Stimulated activated CD4-positive, alpha-beta T cell treated with anti-CD3 and anti-CD28 coated beads, Interleukin-1b, Interleukin-23, amount 100 ng/mL, for 48 hours (primary cell): ENCODE measurements at places on chromosomes 13 and 19.

DNA sequence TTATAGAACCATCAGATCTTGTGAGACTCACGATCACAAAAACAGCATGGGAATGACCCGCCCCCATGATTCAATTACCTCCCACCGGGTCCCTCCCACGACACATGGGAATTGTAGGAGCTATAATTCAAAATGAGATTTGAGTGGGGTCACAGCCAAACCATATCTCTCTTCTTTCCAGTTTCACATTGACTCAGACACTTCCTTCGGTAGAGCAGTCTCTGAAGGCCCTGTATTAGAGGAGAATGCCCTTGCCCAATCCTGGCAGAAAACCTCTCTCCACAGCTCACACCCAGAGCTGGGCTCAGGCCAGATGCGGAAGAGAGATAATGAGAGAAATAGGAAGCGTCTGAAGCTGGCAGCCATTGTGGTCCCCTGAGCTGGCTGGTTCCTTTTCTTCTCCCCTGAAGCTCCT lies 72.4 kb upstream of the CLDN10 start:
- peak; percentile 17 for DNase-seq

GRCh38 chr13:108215436-108215835 lies at the start of gene LIG4:
Gene LIG4 (minus strand): TSS chr13:108215536. CDS start chr13:108211268, 4,268 bp downstream.
- DNase-seq, result peak; percentile 90

- no peak for DNase-seq
These were observed 19.0 kb downstream of the BIVM start for GRCh38 chr13:102817907-102818306.

DNA sequence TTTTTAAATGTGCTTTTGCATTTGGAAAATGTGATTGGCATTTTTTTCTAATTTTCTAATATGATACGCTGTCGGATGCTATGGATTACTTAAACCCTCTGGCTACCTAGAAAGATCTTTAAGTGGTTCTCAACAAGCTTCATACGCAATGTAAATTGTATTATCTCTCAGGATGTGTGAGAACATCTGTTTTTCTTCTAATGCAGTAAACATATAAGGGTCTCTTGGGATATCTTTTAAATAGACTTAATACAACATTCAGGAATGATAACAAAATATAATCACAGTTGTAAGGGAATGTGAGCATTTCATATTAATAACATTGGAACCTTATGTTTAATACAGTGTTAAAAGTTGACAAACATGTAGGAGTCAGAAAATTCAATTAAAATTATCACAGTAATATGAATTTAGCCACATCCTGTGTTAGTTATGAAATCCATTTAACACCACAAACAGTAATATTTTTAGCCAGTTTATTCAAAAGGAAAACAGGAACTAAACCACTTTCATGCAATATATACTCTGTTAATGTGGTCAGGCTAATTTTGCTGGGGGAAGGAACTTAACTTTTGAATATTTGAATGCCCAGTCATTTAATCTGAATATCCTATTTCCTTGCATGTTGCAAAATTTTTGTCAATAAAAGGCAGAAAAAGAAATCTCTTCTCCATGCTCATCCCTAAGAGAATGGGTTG lies 15.0 kb upstream of the ALOX5AP start:
- no peak for DNase-seq

- DNase-seq, result no peak
These were observed 471 bp downstream of the DACH1 start for GRCh38 chr13:71866335-71867130.

- no peak for DNase-seq
These were observed 3.9 kb downstream of the LACC1 start for GRCh38 chr13:43883631-43884030.

GRCh38 chr19:32130332-32130731 lies 215.1 kb upstream of the ZNF507 start:
- DNase-seq, result no peak

GRCh38 chr13:89577301-89577700 lies 1770.2 kb upstream of the MIR17HG start:
- DNase-seq, result no peak

DNA sequence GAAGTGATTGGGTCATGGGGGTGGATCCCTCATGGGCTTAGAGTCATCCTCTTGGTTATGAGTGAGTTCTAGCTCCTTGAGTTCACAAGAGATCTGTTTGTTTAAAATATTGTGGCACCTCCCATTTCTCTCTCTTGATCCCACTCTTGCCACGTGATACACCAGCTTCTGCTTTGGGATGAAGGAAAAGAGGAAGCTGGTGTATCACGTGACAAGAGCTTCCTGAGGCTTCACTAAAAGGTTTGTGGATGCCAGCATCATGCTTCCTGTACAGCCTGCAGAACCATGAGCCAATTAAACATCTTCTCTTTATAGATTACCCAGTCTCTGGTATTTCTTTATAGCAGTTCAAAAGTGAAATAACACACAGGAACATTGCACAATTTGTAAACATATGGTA lies 352.5 kb upstream of the ATXN8OS start:
- DNase-seq, result no peak

GRCh38 chr13:41516760-41517159 lies 59.4 kb downstream of the RGCC start:
- no peak for DNase-seq

- no peak for DNase-seq
These were observed 180.4 kb downstream of the RBM26 start for GRCh38 chr13:79225487-79226232.

- DNase-seq, result peak; percentile 38
These were observed 104.4 kb downstream of the TM9SF2 start for GRCh38 chr13:99605420-99606323.

GRCh38 chr13:19645000-19645399 lies 11.5 kb downstream of the MPHOSPH8 start:
- no peak for DNase-seq

GRCh38 chr13:46665633-46666482 lies 112.9 kb downstream of the LRCH1 start:
- no peak for DNase-seq

DNA sequence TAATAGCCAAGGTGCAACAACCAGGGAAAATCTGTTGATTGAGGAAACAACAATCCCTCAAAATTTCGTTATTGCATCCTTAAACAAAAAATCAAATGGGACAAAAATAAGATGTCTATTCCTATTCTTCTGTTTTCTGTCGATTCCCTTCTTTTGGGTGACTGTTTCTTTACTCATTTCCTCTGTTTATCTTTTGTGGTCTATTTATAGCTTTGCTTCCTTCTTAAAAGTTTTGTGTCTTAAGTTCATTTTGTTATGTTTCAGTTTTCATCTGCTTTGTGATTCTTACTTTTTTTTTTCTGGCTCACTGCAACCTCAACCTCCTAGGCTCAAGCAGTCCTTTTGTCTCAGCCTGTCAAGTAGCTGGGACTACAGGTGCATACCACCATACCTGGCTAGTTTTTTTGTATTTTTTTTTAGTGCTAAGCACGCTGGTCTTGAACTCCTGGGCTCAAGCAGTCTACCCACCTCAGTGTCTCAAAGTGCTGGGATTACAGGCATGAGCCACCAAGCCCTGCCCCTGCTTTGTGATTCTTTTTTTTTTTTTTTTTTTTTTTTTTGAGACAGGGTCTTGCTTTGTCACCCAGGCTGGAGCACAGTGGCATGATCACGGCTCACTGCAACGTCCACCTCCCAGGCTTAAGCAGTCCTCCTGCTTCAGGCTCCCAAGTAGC lies 10.4 kb downstream of the ZNF146 start:
- DNase-seq, result no peak

GRCh38 chr19:31943191-31943661 lies 402.2 kb upstream of the ZNF507 start:
- DNase-seq, result no peak

DNA sequence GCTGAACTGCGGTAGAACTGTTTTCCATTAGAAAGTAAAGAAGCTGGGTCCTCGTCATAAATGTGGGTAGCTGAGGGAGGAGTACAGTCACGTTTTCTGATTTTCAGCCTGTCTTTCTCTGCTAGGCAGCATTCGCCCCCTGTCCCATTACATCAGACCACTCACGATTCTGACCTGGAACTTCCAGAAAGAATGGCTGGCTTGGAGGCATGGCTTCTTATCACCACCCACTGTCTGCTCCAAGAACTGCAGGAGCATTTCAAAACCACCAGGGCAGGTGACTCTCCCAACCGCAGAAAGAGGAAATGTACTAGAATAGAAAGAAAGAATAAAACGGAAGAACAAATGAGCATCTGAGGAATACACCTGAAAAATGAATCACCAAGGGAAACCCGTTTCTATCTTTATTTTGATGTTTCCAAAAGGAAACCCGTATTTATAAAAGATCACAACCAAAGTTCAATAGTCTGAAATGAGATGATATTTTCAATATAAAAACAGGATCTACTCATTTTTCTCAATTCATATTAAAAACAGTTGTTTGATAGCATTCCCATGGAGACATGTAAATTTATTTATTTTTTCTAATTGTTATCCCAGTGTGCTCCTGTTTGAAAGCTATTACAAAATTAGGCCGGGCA lies 22.1 kb upstream of the POMP start:
- peak; percentile 67 for DNase-seq

GRCh38 chr19:48509467-48510194 lies 2.0 kb downstream of the LMTK3 start:
- DNase-seq, result no peak

- no peak for DNase-seq
These were observed 10.8 kb downstream of the CRYL1 start for GRCh38 chr13:20514866-20515265.

DNA sequence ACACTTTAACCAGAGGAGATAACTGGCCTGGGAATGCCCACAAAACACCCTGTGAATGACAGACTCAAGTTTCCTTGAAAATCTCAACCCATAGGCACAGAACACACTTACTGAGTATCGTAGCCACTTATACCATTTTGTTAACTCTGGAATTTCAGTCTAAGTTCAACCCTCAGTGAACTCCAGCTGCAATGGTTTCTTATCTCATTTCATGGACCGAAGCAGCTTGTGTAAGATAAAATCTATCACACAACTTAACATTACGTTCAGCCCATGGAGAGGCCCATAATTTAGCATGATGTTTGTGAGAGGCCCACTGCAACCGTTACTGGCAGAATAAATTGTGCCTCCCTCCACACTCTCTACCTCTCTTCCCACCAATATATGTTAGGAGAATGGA lies 323.0 kb downstream of the DNAJC15 start:
- no peak for DNase-seq
